ENCODE measurements at places on chromosomes 16 and 17.

DNA sequence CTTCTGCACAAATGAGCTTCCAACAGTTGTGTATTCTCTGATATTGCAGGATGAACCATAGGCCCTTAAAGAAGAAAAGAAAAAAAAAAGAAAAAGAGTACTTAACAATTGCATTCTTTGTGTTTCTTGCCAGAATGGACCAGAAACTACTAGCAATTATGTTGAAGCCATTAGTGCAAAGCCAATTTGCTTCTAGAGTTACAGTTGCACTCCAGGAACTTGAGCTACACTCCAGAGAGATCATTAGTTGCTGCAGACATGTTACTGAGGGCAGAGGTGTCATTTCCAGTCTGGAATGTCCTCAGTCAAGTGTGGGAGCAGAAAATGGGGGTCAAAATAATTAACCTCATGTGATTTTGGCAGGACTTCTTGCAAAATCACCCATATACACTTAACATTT is 85.6 kb upstream of the CCL2 start:
- no peak for DNase-seq

GRCh38 chr16:15961571-15962090 is 12.2 kb downstream of the ABCC1 start:
- peak; percentile 63 for DNase-seq

DNA sequence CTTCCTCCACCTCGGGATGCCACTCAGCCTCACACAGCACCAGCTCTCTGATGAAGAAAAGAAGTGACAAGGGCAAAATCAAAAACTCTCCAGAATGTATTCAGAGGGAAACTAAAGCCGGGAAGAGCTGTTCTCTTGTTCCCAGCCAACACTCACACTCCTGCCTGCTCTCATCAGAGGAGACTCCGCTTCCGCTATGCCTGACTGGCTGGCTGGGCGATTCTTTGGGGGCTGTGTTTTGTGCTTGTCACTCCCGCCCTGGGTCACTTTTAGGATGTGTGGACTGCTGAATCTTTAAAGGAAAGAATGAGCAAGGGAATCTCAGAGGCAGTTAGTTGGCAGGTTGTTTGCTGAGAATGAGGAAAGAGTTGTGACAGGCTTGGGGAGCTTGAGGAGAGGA is 54.6 kb upstream of the TBX2 start:
- DNase-seq: no peak

- DNase-seq: peak; percentile 65
Observed at GRCh38 chr17:50863221-50863843, 2.8 kb downstream of the TOB1 start.

DNA sequence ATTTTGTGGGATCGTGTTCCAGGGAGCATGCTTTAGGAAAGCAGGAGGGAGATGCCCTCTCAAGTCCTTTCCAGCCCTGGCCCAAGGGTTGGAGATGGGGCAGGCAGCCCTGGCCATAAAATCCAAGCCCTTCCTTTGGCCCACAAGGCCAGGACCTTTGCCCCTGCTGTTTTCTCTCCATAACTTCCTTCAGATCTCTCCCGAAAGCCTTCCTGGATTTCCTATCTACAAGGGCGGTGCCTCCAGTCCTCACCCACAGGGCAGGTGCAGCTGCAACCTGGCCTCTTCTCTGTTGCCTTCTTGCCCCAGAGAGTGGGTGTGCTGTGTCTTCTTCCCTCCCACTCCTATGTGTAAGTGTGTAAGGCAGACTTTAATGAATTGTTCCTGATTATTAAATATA is 8.5 kb upstream of the PDP2 start:
- DNase-seq: no peak

DNA sequence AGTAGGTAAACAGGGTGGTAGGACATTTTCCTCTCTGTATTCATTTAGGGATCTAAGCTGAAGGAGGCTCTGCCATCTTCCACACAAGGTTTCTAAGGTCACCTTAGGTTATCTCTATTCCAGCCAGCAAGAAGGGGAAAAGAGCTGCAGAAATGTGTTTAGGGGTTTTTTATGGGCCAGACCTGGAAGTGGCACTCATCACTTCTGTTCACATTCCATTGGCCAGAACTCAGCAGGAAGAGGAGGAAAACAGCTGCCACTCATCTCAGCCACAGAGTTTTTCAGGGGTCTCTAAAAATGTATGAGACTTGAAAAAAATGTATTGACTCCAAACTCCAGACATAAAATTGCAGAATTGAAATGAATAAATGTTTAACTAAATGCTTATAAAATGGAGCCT is 65.8 kb downstream of the FTO start:
- DNase-seq: no peak

- no peak for DNase-seq
Observed at GRCh38 chr16:86258713-86259112, 251.6 kb upstream of the FOXF1 start.

GRCh38 chr16:57938936-57939871 is 31.7 kb downstream of the CNGB1 start:
- no peak for DNase-seq

DNA sequence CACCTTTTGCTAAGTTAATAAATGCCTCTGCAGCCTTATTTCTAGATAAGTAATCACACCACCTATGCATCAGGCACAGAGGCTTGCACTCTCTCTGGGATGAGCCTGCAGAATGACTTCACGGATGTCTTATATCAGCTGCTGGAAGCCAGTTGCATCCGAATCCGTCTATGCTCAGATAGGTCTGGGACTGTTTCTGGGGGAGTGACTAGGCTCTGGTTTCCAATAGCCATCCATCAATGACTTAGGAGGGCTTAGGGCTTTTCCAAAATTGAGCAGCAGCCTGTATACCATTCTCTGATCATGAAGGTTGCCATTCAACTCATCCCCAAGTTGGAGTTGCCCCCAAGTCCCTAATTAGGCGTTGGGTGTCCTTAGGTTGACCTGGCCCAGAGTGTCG is 113.3 kb upstream of the ERCC4 start:
- no peak for DNase-seq

DNA sequence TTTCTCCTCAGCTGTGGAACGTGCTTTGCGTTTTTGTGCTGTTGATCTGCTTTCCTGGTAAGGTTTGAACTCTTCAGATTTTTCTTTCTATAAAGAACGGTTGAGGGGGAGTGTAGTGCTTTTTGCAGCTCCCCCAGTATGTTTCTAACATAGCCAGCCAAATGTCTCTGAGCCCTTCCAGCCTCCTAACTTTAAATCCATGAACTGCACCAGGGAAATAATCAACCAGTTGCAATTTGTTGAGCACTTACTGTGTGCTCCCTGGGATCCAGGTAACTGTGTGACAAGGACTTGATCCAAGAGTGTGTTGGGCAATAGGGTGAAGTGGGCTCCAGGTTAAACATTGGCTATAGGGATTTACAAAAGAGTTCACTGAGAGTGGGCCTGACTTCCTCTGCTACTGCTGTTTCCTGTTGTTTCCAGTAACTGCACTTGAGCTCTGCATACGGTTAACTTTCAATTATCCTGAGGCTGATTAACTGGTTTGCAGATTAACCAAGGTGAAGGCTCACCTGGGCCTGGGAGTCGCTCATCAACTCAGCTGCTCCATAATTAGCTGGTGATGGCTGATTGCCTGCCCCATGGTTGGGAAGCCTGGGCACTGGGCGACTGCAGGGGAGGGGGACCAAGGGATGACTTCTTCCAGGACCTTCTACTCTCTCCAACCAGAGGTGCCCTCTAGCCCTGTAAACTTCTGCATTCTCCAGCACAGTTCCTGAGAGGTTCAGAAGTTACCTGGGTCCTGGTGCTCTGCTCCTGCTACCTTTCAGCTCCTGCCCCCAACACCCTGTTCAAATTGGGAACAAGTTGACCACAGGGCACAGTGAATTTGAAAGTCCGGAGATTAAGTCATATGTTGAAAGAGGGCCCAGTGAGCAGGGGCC is 19.5 kb downstream of the HLF start:
- peak; percentile 70 for DNase-seq

DNA sequence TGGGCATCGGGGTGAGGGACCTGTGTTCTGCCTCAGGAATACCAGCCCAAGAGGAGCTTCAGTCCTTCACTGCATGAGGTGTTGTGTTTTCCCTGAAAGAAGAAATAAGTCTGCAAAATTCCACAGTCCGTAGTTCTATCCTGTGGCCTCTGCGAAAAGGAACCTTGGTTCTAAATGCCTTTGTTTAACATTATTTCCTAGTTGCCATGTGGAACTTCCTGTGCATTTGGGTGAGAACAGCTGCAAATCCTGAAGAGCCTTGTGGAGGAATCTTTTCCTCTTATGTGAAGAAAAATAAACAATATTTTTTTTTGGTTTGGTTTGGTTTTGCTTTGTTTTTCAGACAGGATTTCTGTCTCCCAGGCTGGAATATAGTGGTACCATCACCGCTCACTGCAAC is 9.8 kb downstream of the PSKH1 start:
- DNase-seq: no peak

GRCh38 chr17:28755486-28755885 is 11.7 kb downstream of the TRAF4 start:
- no peak for DNase-seq

DNA sequence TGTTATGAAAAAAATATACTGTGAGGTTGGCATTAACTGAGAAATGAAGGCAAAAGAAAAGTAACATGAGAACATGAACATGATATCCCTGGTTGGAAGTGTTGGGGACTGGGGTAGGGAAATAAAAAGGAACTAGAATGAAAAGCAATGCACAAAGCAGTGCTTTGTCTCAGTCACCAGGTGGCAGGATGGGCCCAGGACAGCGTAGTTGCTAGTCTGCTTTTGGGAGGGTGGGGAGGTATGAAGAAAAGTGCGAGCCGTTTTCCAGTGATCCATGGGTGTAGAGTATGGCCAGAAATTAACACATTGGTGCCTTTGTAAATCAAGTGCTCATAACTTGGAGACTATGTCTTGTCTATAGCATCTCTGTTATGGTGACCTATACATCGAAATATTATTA is 662.5 kb upstream of the SALL1 start:
- DNase-seq: no peak

DNA sequence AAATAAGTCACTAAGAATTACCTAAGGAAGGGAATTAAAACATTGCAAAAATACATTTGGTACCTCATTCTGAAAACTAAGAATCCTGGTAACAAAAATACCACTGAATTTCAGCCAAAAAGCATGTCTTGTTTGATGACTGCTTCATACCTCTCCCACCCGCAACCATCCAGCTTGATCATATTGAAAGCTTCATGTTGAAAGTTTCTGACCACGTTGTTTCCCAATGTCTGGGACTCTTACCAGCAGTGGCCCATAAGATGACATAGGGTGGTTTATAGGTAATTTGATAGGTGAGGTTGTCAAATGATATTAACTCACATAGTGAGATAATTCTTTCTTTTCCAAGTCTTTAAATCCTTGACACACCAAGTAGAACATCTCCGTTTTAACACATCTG is 139.3 kb downstream of the CDH11 start:
- DNase-seq: no peak

GRCh38 chr17:42476411-42476810 is 17.7 kb downstream of the ATP6V0A1 start:
- no peak for DNase-seq

DNA sequence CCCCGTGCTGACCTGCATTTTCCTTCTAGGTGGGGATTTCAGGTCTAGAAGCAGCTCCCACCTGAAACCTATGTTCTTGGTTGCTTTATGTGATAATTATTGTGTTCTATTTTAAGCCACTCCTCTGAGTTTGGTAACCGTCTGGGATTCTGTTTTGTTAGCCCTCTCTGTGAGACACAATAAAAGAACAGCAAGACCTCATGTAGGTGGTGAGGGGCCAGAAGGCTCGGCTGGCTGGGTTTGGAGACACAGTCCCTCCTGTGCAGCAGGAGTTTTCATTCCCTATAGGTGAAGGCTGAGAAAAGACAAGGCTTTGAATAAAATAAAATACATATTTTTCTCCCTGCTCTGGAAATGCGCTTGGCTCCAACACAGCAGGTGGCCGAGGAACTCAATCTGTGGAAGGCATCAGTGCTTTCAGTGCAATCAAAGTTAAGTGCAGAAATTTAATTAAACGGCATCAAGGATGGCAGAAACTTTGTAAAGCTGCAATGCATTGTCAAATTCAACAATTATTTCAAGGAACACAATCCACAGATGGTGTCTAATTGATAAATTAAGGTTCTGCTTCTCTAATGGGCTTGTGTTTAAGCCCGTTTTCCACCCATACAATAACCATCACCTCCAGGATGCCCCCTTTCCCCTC is 107.8 kb downstream of the MSI2 start:
- no peak for DNase-seq

DNA sequence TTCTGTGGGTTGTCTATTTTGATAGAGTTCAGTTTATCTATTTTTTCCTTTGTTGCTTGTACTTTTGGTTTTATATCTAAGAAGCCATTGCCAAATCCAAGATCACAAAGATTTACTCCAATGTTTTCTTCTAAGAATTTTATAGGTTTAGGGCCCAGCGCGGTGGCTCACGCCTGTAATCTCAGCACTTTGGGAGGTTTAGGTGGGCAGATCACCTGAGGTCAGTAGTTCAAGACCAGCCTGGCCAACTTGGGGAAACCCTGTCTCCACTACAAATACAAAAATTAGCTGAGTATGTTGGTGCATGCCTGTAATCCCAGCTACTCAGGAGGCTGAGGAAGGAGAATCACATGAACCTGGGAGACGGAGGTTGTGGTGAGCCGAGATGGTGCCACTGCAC is 13.7 kb upstream of the ITGA3 start:
- DNase-seq: no peak

DNA sequence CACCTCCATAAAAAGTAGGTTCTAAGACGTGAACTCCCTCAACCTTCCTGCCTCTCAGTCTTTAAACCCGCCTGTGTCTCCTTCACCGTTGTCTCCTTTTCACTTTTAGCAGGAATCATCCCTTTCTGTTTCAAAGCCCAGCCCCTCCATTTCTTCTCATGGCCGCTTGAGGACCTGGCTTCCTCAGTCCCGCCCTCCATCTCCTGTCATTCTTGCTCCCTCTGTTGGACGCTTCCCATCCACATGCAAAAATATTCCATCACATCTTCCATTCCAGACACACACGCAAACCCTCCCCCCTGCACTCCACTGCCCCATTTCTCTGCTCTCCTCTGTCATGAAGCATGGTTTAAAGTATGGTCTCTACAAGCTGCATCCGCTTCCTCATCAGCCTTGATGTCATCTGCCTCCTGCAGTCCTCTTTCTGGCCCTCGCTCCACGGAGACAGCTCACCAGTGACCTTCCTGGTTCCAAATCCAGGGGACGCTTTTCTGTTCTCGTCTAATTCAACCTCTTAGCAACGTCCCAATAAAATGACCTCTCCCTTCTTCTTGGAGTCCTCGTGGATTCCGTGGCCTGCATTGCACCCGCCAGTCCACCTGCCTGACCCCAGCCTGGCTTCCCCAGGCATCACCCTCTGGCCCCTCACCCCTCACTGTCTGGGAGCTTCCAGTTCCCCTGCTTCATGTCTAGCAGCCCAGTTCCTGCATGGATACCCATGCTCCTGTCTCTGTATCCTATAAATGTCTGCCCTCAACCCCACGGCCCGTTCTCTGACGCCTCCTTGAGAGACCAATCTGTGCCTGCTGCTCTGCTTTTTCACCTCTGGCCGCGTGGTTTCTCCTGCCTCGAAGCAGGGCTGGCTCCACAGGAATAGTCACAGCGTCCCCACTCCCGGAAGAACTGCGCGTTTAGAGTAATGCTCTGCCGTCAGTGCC is 26.2 kb downstream of the ANKRD40 start:
- DNase-seq: peak; percentile 35

- no peak for DNase-seq
Observed at GRCh38 chr16:69087161-69087581, 18.3 kb upstream of the HAS3 start.

GRCh38 chr17:46120078-46120477 is 73.2 kb downstream of the KANSL1 start:
- DNase-seq: no peak

- DNase-seq: no peak
Observed at GRCh38 chr17:72946696-72947095, 145.8 kb downstream of the SLC39A11 start.

- no peak for DNase-seq
Observed at GRCh38 chr17:3502466-3502865, 26.7 kb downstream of the ASPA start.

- DNase-seq: no peak
Observed at GRCh38 chr16:81502396-81503070, 57.9 kb downstream of the CMIP start.
